ENCODE measurements at places on chromosomes 6 and 20.

DNA sequence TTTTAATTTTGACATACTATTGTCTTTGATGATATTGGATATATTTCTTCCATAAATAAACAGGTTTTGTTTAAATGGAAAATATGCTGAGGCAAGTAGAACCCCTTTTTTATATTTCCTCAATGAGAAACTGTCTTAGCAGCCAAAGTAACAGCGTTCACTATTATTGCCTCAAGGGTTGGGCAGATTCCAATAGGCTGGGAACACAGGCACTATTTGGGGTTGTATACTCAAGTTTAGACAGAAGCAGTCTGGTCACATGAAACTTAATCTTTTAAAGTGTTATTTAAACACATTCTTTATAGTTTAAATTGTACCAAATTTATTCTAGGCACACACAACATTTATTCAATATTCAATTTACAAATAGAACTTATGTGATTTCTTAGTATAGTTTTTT lies 520.2 kb downstream of the EYS start:
- DNase-seq = no peak

DNA sequence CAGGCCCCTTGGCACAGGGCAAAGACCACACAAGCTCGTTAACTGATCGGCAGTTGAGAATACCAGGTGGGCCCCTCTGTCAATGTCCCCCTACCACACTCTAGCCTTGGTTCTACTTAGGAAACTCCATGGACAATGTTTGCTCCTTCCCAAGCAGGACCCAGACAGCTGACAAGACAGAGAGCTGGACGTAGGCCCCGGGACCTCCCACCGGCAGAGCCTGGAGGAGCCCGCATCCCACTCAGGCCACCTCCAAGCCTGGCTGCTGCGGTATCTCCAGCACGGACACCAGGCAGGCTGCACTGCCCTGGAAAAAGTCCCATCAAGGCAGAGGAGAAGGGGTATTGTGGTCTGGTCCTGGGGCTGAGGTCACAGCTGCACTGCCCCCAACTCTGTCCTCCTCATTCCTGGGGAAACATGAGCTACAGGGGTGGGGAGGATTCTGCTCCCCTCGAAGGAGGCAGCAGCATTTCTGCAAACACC lies 6.2 kb upstream of the GRM4 start:
- no peak for DNase-seq

GRCh38 chr6:116482780-116483179 lies 21.6 kb downstream of the CALHM6 start:
- no peak for DNase-seq

DNA sequence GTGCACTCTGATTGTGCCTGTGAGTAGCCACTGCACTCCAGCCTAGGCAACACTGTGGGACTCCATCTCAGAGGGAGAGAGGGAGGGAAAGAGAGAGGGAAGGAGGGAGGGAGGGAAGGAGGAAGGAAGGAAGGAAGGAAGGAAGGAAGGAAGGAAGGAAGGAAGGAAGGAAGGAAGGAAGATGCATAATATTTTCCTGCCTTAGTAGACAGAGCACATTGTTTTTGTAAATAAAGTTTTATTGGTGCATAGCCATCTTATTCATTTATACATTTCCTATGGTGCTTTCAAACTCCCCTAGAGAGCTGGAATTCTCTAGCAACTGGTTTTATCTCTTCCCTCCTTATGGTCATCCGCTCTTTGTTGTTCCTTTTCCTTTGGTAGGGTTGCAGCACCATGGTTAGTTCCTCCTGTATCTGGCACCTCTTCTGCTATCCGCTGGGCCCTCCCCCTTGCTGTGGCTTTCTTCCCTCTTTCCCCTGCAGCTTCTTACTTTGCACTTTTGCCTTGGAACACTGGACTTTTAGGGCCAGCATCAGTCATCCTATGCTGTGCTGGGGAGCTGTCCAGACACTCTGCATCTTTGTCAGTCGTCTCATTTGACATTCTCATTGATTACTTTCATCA lies 20.2 kb downstream of the GPR6 start:
- DNase-seq = no peak

GRCh38 chr6:150291968-150292710 lies 76.7 kb upstream of the IYD start:
- no peak for DNase-seq

DNA sequence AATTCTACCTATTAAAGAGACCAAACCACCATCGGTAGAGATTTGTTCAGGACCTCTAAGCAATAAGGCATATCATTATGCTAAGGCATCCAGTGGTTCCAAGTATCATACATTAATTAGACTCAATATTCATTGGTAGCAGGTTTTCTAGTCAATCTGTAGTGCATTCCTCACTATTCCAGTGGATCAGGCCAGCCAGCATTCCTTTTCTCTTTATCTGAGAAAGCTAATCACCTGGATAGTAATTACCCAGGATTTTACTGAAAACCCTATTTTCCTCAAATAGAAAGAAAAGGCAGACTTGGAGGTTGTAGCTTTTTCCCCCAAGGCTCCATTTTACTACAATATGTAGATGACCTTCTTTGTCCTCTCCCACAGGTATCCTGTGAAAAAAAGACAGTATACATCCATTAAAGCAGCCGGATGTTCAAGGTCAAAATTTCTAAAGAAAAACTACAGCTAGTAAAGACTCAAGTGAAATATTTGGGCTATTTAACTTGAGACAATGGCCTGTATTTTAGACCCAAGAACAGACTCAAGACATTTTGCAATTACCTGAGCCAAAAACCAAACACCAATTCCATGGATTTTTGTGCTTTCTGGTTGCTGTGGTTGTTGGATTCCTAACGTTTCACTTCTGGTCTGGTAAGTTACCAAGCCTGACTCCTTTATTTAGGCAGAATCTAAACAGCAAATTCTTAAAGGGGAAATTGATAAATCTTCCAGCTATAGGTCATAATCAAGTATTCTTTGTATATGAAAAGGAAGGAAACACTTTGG lies 149.1 kb upstream of the MOCS1 start:
- no peak for DNase-seq

DNA sequence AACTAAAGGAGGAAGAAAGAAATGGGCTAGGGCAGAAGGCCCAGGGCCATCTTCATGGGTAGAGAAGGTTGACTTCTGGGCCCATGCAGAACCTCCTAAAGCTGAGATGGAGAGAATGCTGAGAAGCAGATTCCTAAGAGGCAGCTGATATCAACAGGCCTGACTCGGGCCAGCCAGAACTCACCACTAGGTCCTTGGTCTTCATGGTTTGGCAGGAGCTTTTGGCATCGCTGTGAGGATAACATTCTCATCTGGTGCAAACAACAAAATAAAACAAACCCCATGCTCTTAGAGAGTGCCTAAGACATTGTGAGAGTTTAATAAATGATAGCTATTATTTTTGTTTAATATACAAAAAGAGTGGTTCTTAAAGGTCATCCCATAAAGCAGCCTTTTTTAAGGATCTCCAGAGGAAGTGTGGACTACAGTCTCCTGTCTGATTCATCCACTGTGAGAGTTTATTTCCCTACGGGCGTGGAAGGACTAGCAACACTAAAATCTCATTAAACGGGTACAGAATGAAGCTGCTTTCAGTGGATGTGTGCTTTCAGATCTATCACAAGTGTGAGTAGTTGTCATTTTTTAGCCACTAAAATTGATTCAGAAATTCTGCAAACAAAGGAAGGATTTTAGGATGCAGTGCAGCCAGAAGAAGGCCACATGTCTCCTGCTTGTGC lies 160.0 kb downstream of the PLCB4 start:
- no peak for DNase-seq

DNA sequence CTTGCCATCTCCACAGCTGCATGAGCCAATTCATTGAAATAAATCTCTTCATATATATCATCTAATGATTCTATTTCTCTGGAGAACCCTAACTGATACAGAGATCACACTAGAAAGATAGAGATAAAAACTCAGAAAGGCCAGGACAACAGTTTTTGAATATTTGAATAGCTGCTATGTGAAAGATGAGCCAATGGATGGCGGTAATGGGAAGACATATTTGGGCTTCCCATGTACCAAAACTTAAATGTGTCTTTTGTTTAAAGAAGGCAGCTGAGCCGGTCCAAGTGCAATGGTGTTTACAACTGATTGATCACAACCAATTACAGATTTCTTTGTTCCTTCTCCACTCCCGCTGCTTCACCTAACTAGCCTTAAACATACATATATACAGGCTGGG lies 35.1 kb downstream of the SGK1 start:
- DNase-seq = no peak

- no peak for DNase-seq
Measured at GRCh38 chr20:47998736-47999135, 213.5 kb upstream of the SULF2 start.

DNA sequence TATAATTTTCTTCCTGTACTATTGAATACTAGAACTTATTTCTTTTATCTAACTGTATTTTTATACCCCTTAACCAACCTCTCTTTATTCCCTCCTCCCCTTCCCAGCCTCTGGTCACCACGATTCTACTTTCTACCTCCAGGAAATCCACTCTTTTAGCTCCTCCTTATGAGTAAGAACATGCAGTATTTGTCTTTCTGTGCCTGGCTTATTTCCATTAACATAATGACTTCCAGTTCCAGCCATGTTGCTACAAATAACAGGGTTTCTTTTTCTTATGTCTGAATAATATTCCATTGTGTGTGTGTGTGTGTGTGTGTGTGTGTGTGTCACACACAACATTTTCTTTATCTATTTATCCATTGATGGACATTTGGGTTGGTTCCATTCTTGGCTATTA lies 152.3 kb upstream of the OLIG3 start:
- no peak for DNase-seq

DNA sequence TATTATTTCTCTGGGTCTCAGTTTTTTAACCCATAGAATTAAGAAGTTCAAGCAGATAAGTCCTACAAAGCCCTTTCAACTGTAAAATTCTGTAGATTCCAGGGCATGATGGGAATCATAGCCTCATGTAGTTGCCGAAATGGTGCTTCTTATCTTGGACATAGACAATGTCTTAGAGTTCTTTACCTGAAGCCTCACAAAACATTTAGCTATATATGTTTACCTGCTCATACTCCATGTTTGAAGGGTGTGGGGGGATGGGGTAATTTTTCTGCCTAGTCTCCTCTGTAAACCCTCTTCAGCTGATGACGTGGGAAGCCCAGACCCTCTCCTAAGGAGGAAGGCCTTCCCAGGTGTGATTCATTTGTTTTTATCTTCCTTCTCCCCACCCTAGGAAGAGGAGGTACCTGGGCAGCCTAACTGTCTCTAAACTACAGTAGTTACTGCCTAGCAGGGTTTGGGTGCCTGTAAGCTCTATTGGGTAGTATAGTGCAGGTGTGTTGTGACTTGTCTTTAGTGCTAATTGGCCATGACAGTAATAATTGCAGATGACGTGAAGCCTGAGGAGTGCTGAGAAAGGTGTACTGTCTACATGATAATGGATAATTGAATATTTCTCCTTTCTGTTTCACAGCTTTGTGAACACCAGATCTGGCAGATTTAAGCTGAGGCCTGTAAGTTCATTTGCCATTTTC lies 230.8 kb downstream of the TFAP2B start:
- DNase-seq = no peak

DNA sequence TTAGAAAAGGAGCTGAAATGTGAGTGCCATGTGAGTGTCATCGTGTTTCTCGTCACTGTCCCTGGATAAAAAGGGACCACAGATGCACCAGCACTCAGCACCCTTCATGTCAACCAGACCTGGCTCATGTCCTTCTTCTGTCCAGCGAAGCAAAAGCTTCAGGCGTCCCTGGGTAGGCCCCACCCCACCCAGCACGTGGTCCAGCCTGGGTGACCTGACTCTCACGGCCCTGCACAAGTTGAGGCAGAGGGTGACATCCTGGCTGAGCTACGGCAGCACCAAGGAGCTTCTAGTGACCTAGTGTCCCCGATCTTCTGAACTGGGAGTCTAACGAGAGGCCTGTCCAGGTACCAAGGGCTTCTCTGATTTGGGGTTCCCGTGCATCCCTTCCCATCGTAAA lies 37.8 kb downstream of the PSMG4 start:
- no peak for DNase-seq

DNA sequence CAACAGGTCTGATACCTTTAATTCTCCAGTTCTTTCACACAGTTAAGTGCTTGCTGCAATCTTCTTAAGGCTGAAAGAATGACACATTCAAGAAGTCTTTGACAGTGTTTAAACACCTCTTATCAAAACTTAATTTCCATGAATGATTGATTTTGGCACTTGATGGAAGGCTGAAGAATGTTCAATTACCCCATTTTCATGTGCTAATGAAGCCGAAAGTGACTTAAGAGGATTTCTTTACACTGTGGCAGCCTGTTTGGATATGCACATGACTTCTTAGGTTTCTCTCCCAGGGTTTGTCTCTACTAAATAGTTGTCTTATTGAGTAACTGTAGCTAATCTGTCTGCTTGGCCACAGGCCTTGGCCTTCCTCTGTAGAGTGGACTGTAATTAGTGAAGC lies 81.1 kb upstream of the PRDM1 start:
- DNase-seq = no peak

DNA sequence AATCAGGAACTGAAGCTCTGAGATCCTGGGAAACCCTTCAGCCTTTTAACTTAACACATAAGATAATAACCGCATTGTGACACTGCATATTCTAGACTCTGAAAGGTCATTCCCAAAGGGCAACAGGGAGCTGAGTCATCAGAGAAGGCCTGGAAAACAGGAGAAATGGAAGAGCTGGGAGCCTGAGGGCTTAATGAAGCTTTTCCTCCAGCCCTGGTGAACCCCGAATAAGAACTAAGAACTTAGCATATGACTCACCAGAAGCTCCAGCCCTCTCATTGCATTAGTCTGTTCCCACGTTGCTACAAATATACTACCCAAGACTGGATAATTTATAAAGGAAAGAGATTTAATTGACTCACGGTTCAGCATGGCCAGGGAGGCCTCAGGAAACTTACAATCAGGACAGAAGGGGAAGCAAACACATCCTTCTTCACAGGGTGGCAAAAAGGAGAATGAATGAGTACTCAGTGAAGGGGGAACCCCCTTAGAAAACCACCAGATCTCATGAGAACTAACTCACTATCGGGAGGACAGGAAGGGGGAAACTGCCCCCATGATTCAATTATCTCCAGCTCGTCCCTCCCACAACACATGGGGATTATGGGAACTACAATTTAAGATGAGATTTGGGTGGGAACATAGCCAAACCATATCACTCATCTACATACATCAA lies 648.5 kb downstream of the TFAP2A start:
- DNase-seq = no peak

DNA sequence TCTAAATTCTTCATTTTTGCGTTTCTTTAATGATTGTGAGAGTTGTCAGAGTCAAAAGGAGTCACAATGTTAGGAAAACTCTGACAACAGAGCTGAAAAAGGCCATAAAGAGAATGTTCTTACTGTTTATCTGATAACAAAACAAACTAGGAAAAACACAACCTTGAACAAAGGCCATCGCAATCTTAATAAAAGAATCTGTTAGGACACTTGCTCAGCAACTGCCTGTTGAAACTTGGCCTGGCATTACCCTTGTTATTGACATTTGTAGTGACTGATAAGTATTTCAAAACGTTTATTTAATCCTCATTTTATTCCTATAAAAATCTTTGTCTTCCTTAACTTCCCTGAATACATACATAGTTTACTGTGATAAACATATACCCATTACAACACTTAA lies 15.7 kb downstream of the GSTA1 start:
- no peak for DNase-seq

DNA sequence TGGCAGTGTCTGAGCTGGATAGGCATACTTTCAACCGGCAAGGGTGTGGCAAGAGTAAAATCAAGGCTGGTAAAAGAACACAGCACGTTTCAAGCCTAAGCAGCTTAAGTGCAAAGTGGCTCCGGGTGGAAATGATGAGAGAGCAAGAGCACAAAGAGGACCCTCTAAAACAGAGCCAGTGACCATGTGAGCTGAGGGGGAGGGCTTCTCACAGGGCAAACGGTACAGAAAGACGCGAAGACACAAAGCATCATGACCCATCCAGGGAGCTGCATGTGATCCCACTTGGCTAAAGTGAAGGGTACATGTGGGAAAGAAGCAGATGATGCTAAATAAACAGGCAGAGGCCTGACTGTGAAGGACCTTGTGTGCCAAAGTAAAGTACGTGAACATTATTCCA lies 25.7 kb downstream of the FKBP5 start:
- no peak for DNase-seq
